Vagina (tissue), 2 donors: ENCODE measurements at places on chromosomes 16 and 17.

DNA sequence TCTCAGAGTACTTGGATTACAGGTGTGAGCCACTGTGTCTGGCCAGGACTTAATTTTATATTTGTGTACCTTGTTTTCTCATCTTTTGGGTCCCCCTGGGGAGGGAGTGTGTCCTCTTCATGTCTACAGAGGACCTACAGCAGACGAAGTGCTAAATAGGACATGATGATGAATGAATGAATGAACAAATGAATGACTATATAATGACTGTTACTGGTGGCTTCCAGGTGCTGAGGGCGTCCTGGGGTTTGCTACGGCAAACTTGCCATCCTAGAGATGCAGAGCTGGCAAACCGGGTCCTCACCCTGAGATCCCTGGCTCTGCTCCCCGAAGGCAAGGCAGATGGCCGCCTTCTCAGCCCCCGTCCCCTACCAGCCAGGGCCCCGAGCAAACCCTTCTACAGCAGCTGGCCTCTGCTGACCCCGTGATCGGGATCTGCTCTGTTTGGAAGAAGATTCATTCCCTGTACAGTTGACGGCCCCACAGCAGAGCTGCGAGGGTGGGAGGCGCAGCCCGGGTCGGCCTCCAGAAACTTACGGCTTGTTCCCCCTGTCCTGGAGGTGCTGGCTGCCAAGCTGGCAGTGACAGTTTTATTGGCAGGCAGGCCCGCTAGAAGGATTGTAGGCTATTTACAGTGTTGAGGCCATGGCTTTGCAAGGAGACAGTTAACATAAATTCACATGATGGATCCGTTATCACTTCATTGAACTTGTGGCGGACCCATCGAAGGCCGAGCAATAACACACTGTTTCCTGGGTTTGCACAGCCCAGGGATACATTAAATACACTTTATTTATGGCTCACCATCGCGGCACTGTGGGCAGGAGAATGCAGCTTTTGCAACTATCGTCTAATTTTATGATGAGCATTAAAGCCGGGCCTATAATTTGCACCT lies 197.7 kb upstream of the GSE1 start:
- no peak for DNase-seq

GRCh38 chr16:53678756-53679343 lies 24.8 kb downstream of the RPGRIP1L start:
- no peak for DNase-seq

DNA sequence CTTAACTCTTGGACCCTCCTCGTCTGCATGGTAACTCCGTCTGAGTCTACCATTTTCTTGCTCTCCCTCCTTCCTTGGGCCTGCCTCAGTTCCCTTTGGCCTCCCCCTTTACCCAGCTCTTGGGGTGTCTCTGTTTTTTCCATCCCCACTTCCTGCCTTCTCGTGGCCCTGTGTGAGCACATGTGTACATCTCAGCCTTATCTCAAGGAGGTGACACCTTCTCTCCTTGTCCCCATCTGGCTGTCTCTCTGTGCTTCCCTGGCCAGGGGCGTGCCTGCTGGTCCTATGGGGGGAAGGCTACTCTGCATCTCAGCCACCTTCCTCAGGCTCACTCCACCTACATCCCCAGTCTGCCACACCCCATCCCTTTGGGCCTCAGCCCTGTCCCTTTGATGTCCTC lies 6.6 kb downstream of the CTF1 start:
- DNase-seq = no peak

GRCh38 chr16:79792076-79792475 lies 191.5 kb upstream of the MAF start:
- no peak for DNase-seq

GRCh38 chr17:68383443-68384321 lies 73.6 kb downstream of the WIPI1 start:
- no peak for DNase-seq

DNA sequence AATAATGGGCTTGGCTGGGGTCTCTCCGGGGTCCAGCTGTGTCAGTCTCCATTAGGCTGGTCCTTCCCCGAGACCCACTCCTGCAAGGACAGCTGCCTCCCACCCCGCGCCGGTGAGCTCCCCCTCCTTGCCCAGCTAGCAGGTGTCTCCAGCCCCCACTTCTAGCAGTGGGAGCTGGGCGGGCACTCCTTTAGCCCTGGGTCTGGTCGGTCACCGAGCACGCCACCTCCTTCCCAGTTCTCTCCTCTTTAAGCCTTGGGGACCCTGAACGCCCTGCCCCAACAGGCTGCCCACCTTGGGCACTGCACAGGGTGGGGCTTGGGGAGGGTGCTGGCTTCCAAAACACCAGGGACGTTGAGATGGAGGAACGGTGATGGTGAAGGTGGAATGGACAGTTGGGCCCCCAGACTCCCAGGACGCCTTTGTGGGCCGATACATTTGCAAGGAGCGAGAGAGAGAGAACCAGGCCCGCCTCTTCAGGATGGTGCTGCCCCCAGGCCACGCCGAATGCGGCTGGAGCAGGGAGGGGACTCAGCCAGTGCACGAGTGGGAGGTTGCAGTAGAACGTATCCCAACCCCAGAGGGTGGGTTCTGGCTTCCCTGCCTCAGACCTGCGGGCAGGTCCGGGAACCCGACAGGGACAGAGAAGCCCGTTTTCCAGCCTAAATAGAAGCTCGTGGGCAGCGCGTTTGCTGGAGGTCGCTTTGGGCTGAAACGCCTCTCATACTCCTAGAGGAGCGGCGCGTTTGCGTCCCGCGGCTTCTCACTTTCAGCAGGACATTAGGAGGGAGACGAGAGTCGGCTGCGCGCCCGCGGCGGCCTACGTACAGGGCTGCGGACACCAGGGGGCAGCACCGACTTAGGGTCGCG lies 10.7 kb downstream of the TBX2 start:
- DNase-seq = no peak
